ENCODE measurements at places on chromosomes 3 and 15.
A peak's percentile ranks its signal among the peaks of the same experiment; 100 is the strongest.

- DNase-seq: no peak
These were observed 53.4 kb downstream of the GSK3B start for GRCh38 chr3:120040813-120041377.

DNA sequence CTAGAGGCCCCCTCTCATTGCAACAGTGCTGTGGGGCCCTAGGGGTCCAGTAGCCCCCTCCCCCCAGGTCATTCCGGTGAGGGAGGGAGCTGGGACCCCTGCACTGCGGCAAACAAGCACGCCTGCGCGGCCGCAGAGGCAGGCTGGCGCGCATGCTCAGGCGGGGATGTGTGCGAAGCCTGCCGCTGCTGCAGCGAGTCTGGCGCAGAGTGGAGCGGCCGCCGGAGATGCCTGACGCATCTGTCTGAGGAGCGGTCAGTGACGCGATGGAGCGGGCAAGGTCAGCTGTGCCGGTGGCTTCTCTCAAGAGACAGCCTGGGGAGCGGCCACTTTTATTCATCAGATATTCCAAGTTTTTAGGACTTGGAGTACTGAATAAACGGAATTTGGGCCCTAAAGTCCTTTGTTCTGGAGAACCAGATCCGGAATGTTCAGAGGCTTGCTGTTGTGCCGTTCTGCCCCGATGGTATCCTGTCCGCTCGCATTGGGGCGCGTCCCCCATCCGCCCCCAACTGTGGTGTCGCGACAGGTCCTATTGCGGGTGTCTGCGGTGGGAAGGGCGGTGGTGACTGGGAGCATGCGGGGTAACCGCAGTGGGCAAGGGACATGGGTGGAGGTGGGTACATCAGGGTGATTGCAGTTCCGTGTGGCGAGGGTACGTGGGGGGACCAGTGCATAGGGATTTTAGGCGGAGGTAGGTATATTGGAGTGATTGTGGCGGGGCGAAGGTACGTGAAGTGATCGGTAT is at the start of the genes SNRPN and SNURF:
Gene SNRPN (plus strand): TSS at position 205 of the 748 bp plus-strand sequence. CDS start 19,467 bp downstream, outside the sequence.
Gene SNURF (plus strand): TSS at position 205 of the 748 bp plus-strand sequence. CDS start 62 bp downstream, at position 267.
- DNase-seq: peak; percentile 70

- peak; percentile 19 for DNase-seq
These were observed 59.7 kb downstream of the MAP3K13 start for GRCh38 chr3:185422677-185423076.

- no peak for DNase-seq
These were observed 9.7 kb downstream of the CCDC12 start for GRCh38 chr3:46966811-46967210.

DNA sequence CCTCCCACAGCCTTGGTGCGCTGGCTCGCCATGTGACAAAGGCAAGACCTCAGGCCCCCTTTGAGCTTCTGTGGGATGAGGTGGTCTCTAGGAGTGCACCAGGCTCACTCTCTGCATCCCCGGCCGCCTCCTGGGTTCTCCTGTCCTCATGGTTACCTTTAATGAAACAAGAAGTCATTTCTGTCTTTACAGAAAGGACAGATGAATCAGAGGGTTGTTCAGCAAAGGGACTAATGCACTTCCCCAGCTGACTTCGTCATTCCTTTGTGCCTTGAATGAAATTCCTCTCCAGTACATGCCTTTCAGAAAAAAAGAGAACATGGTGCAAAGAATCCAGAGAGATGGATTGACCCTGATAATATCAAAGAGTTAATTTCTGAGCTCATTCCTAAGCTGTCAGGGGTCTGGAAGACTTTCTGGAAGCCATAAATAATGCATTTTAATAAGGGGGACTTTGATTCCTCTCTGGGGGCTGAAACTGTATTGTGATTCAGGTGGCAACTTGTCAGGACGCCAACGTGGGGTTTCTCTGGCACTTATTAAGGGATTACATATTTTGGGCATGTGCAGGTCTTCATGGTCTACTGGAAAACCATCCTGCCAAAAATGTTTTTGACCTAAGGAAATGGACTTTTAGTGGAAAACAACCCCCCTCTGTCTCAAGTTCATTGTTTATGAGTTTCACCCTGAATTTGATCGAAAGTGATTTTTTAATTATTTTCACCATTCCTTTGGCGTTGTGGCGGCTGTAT is 122.7 kb downstream of the FBLN2 start:
- no peak for DNase-seq

GRCh38 chr3:127699416-127700300 is 26.9 kb downstream of the ABTB1 start:
- peak; percentile 88 for DNase-seq

- DNase-seq: no peak
These were observed 48.8 kb downstream of the CHRD start for GRCh38 chr3:184428561-184429175.

DNA sequence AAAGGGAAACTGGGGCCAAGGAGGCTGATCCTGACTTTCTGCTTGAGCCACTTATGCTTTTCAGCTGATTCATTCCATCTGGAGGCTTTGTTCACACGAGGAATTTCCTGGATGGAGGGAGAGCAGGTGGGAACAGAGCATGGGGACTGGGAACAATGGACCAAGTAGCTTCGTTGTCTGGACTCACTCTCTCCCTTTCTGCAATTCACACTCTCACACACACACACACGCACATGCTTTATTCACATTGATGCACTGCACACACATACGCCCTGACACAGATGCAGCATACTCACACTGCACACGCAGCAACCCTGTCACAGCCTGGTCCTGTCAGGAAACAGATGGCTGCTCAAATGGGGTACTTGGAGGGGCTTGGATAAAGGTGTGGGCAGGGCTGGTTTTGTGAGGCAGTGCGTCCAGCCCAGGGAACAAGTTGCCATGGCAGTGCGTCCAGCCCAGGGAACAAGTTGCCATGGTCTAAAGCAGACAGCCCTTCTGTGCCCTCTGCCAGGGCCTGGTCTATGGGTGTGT is 19.8 kb upstream of the CHCHD6 start:
- DNase-seq: peak; percentile 78

DNA sequence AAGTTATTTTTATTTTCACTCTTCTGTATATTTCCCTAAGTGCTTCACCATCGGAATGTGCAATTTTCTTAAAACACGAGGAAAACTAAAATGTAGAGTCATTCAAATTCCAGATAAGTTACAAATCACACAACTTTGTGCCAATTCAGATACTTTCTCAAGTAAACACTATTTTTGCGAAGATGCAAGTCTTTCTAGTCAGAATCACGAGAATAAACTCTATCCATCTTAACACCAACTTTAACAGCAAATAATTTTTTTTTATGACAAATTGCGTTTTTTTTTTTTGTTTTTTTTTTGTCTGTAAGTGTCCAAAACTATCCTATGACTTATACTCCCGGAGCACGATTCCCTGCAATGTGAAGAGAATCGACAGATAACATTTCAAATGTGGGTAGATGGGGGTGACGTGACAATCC is 1.3 kb downstream of the STAG1 start:
- DNase-seq: no peak

- DNase-seq: no peak
These were observed 10.0 kb downstream of the DUSP7 start for GRCh38 chr3:52046186-52046901.

- DNase-seq: no peak
These were observed 3.0 kb downstream of the CYP8B1 start for GRCh38 chr3:42872718-42873117.

GRCh38 chr3:160448845-160449635 is 546 bp downstream of the TRIM59 start:
- no peak for DNase-seq

DNA sequence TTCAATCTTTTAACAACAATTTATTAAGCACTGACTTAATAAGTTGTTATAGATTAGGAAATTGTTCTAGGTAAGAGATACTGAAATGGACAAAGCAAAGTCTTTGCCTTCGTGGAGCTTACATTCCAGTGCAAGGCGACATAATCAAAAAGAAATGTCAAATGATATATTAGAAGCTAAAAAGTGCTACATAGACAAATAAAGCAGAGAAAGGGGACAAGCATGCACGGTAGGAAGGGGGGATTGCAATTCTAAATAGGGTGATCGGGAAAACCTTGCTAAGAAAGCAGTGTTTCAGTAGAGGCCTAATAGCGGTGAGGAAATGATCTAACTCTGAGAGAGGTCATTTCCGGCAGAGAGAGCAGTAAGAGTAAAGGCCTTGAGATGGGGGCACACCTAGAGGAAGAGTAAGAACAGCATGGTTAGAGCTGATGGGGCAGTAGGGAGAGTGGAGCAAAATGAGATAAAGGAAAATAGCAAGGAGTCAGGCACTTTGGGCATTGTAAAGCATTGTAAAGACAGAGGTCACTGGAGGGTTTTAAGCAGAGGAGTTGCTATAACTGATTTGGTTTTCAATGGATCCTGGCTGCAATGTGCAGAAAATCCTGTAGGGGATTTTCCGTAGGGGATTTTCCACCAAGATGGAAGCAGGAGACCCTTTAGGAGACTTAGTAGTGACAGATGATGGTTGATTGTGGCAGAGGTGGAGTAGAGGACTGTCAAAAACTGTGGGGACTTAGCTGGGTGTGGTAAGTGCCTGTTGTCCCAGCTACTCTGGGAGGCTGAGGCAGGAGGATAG is 71.7 kb upstream of the CFAP20DC start:
- DNase-seq: no peak

- no peak for DNase-seq
These were observed 104.6 kb upstream of the SELENOK start for GRCh38 chr3:53996141-53996874.

GRCh38 chr15:35934383-35935049 is 388.6 kb upstream of the DPH6 start:
- no peak for DNase-seq

DNA sequence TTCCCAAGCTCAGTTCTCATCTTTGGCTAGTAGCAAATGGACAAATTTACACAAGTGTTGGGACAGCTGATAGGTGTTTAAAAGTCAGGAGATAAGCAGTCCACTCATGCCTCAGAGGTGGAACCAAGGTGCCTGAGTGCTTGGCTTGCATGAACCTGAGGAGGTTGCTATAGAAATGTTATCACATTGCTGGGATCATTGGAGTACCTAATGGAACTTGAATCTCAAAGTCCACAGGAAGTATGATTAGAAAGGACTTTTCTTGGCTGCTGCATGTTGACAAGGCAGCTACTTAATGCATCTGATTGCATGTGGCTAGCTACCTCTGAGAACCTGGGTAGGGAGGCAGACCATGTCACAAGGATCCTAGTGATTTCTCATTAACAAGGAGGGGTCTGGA is 39.5 kb upstream of the C3orf80 start:
- DNase-seq: no peak

GRCh38 chr3:132695422-132695821 is 26.8 kb downstream of the NPHP3 start:
- DNase-seq: no peak

DNA sequence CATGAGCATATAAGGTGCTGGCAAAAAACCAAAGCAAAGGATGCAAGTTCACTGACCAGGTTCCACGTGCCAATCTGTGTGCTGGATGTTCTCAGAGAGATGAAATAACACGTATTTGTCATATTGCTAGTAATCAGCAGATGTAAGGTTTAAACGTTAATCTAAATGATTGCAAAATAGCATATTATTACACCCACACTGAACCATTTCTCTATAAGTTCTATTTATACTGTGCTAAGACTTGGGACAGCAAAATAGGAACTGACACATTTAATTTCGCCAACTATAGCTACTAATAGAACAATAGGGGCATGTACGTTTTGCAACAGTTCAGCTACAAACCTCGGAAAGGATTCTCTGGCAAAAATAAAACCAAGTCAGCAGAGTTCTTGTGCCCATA is 350.3 kb upstream of the ZNF385D start:
- DNase-seq: no peak

GRCh38 chr3:56491566-56491965 is 23.3 kb upstream of the ERC2 start:
- DNase-seq: no peak

GRCh38 chr15:58314593-58315216 is 117.1 kb upstream of the LIPC start:
- DNase-seq: no peak

- no peak for DNase-seq
These were observed 11.9 kb upstream of the PKM start for GRCh38 chr15:72242775-72243370.

DNA sequence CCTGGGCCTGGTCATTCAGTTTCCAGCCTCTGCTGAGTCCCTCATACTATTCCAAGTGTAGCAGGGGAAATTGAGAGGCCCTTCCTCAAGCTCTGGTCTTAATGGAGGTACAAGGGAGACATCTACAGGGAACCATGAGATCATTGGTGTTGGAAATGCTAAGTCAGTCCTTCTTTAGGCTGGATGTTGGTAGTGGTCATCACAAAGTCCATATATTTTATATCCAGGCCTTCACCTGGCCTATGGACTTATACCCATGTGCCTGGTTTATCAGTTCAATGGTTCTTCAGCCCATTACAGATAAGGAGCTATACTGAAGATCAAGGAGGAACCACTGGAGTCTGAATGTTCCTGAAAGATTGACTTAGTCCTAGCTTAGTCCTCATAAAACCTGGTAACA is 135.0 kb downstream of the STAG1 start:
- DNase-seq: no peak

DNA sequence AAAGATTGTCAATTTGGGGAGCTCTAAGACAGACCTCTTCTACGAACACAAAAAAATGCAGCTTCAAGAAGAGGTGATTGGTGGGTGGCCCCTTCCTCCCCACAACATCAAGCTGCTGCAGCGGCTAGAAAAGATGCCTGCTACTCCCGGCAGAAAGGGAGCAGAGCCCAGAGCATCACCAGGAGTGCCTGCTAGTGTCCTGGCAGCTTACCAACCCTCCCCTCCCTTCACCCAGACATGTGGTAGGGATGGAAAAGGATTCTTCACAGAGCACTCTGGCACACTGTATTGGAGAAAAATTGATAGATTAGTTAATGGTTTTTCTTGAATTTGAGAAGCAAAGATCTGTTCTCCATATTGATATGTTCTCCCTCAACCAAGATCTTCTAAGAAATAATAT is 10.8 kb downstream of the IP6K1 start:
- no peak for DNase-seq

- DNase-seq: no peak
These were observed 666 bp downstream of the SNX33 start for GRCh38 chr15:75648156-75649000.

- no peak for DNase-seq
These were observed 72.7 kb upstream of the AKAP13 start for GRCh38 chr15:85307687-85308045.

DNA sequence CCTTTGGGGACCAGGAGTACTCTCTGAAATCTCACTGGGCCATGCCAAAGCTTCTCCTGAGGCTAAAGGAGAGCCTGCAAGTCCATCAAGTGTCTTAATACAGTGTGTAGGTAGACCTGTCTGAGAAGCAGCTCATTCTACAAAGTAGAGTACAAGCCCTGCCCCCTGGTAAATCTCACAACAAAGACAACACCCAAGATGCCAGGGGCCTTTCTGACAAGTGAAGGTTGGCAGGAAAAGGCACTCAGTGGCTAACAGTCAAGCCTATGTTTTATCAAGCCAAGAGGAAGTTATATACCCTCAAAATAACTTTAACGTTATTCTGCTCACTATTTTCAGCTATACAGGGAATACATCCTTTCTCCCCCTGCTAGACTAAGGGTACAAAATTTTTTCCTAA is 58.3 kb downstream of the NMNAT3 start:
- no peak for DNase-seq

DNA sequence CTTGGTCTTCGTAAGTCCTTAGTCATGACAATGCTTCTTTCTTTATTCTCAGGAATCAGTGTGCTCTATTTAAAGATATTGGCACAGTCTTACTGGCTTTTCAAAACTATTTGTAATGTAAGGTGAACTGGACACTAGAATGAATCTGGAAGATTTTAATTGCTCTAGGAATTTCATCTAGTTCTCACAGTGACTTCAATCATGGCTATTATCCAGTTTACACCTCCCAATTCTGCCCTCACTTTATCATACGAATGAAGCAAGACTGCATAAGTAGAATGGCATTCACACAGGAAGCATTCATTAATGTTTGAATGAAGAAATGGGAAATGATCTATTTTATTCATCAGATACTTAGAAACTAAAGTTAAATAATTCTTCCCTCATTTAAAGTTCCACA is 26.7 kb upstream of the DRD3 start:
- no peak for DNase-seq
